ENCODE measurements at places on chromosomes 12 and 14.

DNA sequence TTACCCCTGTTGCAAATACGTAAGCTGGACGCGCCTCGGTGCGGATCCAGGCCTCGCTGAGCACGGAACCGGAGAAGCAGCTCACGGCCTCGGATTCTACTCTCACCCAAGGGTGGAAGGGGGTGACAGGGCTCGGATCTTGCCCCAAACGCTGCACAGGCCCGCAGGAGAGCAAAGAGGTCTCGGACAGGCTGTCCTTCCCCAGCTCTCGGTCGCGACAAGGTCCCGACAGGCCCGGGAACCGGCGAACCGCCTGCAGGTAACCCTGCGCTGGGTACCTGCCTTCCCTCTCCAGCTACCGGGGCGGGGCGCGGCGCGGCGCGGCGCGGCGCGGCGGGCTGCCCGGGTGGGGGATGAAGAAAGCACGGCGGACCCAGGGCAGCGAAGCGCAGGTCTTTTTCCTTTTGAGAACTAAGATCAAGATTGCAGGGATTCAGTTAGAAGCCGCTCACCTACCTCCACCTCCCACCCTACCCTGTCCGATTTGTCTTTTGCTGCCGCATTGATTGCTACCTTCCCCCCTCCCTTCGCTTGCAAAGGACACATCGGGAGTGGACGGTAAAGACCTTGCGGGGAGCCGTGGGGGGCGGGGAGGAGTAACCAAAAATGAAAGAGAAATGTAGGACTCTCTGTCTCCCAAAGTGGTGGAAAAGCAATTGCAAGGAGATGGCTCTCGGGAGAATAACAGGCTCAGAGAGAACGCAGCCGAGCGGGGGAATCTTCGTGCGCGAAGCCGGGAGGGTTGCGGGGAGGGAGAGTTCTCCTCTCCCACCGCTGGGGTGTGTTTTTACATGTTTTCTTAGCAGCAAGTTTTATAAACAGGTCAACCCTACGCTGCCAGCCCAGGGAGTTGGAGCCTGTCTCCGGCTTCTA is 8.4 kb upstream of the TBX3 start:
- no peak for DNase-seq

- no peak for DNase-seq
Observed at GRCh38 chr12:98594050-98594835, 757 bp downstream of the SLC25A3 start.

DNA sequence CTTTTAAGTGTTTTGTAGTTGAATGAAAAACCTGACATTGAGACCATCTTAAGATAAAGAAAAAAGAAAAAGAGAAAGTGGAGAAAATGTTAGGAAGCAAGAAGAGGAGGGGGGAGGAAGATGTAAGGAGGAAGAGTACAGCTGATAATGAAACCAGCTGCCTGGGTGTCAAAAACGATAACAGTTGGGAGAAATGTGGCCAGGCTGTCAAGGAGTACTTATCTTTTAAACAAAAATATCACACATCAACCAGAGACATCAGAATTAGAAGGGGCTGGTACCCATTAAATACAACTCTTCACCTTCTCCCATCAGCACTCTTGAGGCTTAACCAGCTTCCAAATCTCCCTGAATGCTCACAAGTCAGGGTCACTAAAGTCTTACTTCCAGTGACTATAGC is 4.5 kb downstream of the SLC11A2 start:
- DNase-seq = no peak

DNA sequence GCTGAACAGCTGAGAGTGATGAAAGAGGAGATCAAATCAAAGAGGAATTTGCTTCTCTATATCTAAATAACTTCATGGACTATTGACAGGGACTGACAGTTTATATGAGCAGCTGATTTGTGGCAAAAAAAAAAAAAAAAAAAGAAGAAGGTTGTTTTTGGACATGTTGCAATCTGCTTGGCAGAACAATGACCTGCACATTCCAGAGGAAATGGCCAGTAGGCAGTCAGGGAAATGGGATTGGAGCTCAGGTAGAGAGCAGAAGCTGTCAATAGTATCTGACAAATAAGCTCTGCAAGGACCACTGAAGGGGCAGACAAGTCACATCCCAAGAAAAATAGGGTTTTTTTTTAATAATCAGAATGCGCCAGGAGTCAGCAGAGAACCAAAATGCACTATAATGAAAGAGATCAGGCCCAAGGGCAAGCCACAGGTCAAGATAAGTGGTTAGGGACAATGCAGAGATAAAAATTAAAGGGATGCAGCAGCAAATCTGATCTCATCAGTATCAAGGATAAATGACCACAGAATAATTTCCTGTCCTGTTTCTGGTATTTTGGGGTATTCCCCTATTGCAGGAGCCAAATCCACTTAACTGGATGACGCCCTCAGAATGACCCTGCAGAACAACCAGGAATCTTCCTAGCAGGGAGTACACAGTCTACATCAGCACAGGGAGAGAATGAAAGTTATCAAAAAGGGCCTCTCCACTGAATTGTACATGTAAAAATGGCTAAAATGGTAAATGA is 22.6 kb upstream of the DUSP16 start:
- DNase-seq = no peak

DNA sequence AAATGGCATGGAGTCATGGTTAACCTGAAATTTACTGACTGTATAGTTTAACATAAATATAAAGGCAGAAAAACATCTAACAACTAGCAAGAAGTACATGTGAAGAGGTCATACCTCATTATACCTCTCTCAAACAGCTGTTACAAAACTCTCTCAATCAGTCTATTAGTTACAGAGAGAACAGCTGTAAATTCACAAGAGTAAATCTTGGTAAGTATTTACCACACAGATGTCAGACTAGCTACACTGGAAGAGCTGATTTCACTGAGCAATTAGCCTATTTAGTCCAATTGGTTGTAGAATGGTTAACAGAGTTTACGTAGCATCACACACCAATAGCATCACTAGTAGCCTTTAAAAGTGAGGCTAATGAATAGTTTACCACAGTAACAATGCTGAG is 463.4 kb upstream of the USP15 start:
- DNase-seq = no peak

DNA sequence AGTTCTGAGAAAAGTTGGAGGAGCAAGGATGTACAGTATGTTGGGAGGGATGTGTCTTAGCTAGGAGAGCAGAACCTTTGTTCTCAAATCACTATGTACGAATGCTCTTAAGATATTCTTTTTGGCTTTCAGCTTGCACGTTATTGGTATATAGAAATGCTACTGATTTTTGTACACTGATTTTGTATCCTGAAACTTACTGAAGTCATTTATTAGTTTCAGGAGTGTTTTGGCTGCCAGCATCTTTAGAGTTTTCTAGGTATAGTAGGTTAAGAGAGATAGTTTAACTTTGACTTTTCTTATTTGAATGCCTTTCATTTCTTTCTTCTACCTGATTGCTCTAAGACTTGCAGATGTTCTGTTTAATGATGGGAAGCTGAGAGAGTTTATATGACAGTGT is 442.8 kb upstream of the FBXO33 start:
- no peak for DNase-seq

DNA sequence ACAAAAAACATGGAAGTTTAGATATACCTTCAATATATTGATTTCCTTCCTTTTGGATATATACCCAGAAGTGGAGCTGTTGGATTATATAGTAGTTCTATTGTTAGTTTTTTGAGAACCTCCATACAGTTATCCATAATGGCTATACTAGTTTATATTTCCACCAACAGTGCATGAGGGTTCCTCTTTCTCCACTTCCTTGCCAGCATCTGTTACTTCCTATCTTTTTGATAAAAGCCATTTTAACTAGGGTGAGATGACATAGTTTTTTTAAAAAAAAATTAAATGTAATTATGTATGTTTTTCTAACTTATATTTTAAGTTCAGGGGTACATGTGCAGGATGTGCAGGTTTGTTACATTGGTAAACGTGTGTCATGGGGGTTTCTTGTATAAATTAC is 10.0 kb upstream of the SLC38A4 start:
- no peak for DNase-seq

DNA sequence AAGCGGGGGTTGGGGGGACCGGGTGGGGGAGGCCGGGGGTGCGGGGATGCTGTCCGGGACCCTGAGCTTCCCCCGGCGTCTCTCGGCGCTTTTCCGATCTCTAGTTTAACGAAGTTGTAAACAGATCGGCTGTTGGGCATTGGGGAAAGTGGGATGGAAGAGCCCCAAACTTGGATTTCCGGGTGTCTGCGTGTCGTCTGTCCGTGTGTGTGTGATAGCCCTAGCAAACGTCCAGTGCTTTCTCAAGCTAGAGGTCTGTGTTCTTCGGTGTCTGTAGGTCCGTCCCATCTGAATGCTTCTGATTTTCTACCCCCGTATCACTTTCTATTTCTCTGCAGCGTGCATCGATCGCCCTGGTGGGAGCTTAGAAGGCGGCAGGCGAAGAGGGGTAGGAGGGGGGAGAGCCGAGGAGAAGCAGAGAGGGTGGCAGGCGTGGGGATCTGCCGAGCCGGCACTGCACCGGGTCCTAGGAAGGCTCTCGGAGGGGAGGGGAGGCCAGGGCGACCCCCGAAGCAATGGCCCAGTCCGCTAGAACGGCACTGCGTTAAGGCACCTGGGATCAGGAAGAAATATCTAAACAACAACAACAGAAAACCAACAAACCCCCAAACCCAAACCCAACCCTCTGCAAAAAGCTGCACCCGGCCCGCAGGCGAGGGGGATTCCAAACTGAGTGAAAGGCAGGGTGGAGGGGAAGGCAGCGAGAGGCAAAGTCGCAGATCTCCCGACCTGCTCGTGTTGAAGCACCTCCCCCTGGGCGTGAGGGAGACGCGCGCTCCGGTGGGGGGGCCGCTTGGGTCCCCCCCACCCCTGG is 1.0 kb downstream of the KCNA1 start:
- peak; percentile 2 for DNase-seq

- DNase-seq = no peak
Observed at GRCh38 chr12:100826323-100826722, 31.7 kb downstream of the ANO4 start.

- DNase-seq = no peak
Observed at GRCh38 chr14:60116181-60116580, 24.5 kb downstream of the PCNX4 start.

- DNase-seq = no peak
Observed at GRCh38 chr14:35296545-35296944, 4.4 kb downstream of the PSMA6 start.

- DNase-seq = no peak
Observed at GRCh38 chr12:4157122-4157521, 116.4 kb upstream of the CCND2 start.

- DNase-seq = no peak
Observed at GRCh38 chr12:132583411-132583710, 27.0 kb downstream of the LRCOL1 start.

- DNase-seq = no peak
Observed at GRCh38 chr14:92207012-92207927, 85.5 kb downstream of the CPSF2 start.

- no peak for DNase-seq
Observed at GRCh38 chr14:34766060-34766459, 51.7 kb upstream of the CFL2 start.

- no peak for DNase-seq
Observed at GRCh38 chr14:105844047-105844630, 317.8 kb downstream of the TMEM121 start.

- DNase-seq = no peak
Observed at GRCh38 chr14:51444353-51445000, 204.4 kb downstream of the TMX1 start.

DNA sequence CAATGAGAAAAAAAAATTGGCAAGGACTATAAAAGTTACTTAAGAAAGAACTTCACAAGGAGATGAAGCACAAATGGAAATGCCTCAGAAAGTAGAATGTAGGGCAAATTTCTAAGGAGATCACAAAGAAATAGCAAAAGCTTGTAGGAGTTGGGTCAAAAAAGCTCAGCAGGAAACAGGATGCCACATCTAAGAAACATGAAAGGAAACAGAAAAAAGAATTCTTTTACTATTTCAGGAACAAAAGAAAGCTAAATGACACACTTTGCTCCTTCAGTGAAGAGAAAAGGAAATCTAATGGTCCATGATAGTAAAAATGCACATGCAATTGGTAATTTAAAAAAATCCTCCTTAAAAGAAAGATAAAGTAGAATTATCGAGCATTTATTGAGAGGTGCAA is 452.1 kb upstream of the GARIN6 start:
- DNase-seq = no peak

DNA sequence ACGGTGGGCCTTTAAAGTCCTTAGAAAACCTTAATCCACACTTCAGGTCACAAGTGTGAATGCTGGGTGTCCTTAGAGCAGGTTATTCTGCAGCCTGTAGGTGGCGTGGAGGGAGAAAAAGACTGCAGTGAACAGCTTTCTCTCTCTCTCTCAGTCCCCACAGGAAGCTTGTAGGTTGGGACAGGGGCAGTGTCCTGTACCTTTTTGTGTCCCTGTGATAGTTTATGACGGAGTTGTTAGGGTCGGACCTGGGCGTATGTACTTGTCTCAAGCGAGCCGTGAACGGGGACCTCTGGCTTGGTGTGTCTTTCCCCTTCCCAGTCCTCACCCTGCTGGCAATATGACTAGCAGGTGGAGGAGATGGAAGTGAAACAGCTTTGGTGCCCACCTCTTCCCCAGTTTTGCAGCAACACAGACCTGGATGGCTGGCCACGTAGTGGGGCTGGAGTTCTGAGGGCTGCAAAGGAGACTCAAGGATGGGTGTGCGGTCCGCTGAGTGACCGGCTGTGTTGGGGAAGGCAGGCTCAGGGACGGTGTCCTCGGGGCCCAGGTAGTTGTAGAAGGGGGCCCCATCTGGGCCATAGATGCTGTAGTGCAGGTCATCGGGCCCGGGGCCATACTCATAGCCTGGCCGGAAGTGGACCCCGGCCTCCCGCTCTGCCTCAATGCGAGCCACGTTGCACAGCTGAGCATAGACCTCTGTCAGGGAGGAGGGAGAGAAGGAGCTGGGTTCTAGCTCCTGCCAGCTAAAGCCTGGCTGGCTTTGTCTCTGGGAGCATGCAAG is 8.9 kb downstream of the ISCA2 start:
- DNase-seq = no peak

GRCh38 chr14:97709552-97709951 is 912.4 kb downstream of the VRK1 start:
- DNase-seq = peak; percentile 61

DNA sequence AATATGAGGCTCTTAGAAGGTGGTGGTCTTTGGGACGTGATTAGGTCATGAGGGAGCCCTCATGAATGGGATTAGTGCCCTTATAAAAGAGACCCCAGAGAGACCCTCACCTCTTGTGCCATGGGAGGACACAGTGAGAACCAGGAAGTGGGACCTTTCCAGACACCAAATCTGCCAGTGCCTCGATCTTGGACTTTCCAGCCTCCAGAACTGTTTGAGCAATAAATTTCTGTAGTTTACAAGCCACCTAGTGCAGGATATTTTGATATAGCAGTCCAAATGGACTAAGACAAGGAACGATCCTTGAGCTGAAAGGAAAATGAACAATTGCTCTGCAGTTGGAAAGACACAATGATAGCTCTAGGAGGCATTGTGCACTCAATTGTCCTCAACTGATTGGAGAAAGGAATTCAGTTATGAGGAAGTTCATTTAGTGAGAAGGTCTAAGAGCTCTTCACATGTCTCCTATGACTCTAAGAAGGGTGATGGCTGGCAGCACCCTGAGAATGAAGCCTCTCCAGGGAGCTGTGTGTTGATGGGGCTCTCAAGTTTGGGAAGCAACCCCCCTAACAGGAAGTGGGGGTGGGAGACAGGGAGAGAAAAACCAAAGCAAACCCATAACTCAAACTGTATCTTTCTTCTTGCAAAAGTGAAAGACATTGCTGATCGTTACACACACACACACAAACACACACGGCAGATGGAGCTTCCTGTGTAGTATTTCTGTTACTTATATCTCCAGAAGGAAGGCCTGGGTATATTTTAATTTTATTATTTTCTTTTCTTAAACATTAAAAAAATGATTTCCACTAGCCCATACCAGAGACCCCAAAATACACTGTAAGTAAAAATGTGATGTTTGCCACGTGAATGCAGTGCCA is 21.0 kb downstream of the CHST11 start:
- DNase-seq = no peak
